Islet precursor cell (in vitro differentiated cells): ENCODE measurements at places on chromosomes 7 and 10.

DNA sequence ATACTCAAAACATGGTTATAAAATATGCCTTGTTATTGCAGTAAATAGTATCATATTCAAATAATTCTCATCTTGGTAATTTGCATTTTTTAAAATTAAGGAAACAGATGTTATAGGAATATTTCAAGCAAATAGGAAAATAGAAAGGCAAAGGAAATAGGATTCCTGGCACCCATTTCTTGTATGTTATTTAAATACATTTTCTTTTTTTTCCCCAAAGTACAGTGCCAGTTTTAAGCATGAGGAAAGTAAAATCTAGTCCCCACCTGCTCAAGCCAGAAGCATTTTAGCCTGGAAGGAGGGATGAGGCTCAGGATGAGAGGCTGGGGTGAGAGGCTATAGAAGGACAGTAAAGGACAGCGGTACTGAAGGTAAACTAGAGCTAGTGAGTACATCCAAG lies 38.1 kb downstream of the GNAT3 start:
- no peak for DNase-seq

DNA sequence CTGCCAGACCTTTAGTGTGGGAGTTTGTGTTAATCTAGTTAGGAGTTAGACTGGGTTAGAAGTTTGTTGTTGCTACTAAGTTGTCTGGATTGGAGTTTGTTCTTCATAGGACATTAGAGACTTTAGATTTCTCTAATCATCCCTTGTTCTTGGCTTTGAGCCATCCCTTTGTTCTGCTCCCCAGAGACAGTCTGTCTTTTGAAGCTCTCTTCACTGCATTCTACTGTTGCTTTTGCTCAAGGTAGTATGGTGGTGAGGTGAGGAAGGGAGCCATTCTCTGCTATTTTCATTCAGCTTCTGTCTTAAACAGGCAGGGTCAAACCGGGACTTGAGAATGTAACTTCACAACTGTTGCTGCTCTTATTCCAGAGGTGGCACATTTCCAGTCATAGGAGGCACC lies 10.4 kb upstream of the TARP start:
- no peak for DNase-seq

- peak; percentile 96 for DNase-seq
Observed at GRCh38 chr10:79488336-79488735, 24.0 kb upstream of the EIF5AL1 start.

DNA sequence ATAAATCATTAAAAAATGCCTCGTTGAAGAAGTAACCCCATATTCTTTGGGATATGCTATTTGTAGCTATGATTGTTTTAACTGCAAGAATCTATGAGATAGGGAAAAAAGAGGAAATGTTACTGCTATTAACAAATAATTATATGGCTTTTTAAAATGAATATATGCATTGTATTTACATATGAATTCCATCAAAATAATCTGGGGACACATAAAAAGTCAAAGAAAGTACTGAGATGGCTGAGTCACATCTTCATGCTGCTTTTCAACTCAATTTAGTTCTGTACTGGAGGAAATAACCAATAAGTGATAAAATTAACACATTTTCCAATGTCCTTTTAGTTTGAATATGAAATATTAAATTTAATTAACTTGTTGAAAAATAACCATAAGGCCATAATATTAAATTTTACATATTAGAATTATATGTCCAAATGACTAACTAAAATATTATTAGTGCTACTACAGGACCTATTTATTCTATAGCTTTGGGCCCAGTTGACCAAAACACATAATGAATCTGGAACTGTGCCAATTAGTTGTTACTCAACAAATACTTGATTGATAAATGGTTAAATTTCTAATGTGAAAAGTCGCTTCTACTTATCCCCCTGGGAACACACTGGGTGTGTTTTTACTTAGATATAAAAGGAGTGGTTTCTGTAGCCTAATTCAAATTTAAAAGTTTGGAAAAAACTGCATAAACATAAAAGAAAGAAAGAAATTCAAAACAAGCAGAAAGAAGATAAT lies 214.6 kb upstream of the PFKP start:
- no peak for DNase-seq

DNA sequence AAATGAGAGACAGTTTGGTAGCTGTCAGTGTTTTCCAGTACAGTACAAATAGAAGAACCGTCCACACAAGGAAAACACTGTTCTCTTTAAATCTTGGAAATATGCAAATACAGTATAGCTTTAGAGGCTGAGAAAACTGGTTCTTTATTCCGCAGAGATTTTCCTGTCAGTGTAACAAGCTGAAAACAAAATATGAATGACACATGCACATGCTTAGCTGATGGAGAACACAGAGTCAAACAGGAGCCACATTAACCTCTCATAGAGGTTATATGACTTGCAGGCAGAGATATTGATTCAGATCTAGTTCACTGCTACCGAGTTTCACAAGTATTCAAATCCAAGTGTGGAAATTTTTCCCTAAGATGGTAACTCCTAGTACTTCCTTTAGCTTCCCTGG lies 135.2 kb upstream of the C1QL3 start:
- no peak for DNase-seq

GRCh38 chr7:4725850-4726450 lies 43.9 kb downstream of the FOXK1 start:
- DNase-seq: no peak

- DNase-seq: peak; percentile 55
Observed at GRCh38 chr10:49609006-49609282, 1.2 kb upstream of the SLC18A3 start.

GRCh38 chr7:1341361-1342089 lies 108.9 kb downstream of the UNCX start:
- DNase-seq: no peak

- DNase-seq: no peak
Observed at GRCh38 chr10:14548474-14548873, 217.8 kb upstream of the FRMD4A start.

DNA sequence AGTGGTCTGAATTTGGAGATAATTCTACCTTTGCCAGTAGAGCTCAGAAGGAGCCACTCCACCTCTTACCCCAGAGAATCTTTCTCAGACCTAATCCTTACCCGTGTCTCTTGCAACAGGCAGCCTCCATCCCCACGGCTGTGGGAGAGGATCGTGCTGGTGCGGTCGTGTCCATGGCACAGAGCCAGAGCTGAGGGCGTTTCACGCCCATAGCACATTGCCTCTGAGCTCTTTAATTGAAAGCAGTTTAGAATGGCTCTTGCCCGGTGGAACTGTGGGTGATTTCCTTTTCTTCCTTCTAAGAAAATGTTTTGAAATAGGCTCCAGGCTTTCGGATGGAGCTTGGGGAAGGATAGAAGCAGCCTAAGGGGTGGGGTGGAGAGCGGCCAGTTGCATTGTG lies 41.5 kb downstream of the PRF1 start:
- DNase-seq: peak; percentile 36

DNA sequence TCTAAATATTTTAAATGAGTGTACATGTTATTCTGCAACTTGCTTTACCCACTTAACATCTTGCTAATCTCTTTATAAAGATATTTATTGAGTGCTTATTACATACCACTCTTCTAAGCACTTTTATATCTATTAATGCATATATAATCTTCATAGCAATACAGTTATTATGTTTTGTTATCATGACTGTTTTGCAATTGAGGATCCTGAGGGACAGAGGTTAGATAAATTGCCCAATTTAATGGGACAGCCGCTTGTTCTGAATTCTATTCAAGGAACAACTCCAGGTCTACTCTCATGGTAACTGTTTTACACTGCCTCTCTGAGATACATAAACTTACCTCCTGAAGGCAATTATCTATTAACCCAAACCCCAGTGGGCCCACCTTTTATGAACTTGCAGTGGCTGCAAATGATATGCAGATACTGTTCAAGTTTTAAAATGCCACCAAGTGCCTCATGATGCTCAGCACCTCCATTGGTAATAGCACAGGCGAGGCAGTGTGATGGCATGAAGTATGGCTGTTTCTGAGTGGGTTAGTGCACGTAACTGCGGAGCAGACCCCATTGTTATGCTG lies 60.5 kb downstream of the PON1 start:
- no peak for DNase-seq

- no peak for DNase-seq
Observed at GRCh38 chr10:35172574-35172973, 45.9 kb downstream of the CREM start.

DNA sequence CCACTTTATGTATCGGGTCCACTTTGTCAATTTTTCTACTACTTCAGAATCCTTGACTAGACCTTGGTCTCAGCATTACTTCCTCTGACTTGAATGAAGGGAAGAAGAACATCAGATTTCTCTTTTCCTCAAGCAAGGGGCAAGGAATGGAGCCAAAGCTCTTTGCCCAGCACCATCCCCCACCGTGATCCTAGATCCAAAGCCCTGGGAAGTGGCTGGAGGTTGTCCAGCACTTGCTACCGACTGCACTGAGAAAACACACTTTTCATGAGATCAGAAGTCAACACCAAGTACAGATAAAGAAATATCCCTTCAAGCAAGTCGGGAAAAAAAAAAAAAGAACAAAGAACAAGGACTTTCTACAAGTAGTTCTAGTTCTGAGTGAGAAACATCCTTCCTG lies 102.1 kb upstream of the DDC start:
- no peak for DNase-seq

DNA sequence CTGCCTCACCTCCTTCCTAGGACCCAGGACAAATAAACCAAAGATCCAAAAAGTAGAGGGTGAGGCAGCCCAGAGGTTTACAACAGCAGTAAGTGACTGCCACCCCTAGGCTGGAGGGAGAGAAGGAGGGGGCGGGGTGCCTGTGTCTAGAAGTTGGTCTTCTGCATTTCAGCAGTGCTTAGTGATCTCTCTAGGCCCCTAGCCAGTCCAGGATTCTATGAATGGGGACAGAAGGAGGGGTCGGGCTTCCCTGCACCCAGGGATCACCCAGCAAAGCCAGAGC lies 62.8 kb upstream of the KDM7A start:
- no peak for DNase-seq

DNA sequence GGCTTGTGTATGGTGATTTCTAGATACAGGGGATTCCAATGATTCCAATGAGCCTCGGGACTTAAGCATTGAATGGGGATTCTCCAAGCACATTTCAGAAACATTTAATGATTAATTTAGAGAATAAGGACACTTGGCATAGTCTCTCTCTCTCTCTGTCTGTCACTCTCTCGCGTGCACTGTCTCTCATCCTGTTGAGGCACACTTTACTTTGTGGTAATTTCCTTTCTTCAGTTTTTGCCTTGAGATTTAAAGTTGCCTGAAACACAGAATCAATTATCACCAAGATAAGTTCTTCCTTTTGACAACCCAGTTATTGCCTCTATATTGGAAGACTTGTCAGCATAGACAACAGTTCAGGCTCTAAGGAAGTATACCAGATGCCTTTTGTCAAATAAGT lies 131.6 kb downstream of the ARID5B start:
- no peak for DNase-seq

DNA sequence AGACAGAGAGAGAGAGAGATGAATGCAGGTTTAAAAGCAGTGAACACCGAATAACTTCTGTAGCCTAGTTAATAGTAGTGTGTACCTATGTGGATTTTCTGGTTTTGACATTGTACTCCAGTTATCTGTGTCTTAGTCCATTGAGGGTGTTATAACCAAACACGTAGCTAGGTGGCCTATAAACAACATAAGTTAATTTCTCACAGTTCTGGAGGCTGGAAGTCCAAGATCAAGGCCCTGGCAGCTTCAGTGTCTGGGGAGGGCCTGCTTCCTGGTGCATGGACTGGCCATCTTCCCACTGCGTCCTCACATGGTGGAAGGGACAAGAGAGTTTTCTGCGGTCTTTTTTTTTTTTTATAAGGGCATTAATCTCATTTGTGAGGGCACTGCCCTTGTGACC lies 23.5 kb downstream of the AOC1 start:
- DNase-seq: peak; percentile 21

DNA sequence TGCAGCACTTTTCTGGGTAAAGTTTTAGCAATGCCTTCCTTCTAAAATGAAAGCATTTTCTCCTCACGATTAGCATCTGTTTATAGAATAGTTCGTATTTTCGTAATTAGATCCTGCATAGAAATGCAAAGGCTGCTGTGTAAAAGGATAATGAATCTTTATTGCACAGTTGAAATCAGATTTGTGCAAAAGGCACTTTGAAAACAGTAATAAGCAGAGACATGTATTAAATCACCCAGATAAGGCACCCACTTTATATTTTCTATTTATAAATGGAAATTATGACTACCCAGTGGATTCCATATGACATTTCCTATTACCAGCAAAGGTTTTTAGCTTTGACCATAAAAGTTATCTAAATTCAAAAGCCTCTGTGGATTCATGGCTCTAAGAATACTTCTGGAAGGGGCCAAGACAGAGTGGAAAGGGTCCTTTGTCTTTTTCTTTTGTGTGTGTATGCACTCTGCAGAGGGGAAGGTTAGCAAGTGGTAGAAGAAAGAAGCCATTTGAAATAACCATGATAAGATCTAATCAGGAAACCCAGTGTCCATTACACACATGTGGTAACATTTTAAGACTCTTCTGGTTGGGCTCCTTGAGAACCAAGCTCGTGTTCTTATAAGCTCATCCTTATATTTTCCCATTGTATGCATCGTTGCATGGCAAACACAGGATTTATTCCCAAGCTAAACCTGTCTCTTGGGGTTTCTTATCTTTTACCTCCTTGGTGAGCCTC lies 612.1 kb downstream of the AUTS2 start:
- DNase-seq: no peak

DNA sequence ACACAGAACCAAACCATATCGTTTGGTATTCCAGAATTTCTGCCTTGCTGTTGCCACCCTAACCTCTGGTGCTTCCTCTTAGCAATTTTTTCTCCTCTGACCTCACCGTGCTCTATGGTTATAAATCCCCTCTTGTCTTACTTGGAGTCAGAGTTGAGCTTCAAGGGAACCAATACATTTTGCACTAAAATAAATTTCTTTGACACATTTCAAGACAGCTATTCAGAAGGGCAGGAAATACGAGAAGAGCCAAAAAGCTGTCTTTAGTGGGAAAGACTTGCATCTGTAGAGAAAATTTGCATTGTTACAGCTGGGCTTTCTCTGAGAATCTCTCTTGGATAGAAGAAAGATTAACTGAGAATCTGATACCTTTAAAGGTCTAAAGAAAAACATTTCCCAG lies 14.5 kb upstream of the AKR1C2 start:
- DNase-seq: no peak

DNA sequence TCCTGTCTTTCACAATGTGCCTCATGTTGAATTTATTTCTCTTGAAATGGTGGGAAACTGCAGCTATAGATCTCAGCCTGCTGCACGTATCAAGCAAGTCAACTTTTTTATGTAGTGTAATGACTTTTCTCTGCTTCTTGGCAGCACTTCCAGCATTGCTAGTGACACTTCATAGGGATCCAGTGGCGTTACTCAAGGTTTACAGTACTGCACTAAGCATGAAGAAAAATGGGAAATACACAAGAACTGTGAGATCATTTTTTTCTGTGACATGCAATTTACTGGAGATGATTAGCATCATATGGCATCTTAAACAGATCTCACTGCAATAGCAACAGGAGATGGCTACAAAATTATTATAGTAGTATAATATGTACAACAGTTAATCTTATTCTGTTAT lies 90.9 kb downstream of the POLR1F start:
- DNase-seq: no peak

GRCh38 chr10:209357-209756 lies 74.1 kb downstream of the ZMYND11 start:
- DNase-seq: no peak
